Liver (tissue), 10 donors: ENCODE measurements at places on chromosomes 4 and X.

- DNase-seq, result no peak
Observed at GRCh38 chrX:74461384-74461783, 40.1 kb downstream of the SLC16A2 start.

- DNase-seq, result no peak
Observed at GRCh38 chrX:150874448-150874847, 24.0 kb downstream of the CD99L2 start.

DNA sequence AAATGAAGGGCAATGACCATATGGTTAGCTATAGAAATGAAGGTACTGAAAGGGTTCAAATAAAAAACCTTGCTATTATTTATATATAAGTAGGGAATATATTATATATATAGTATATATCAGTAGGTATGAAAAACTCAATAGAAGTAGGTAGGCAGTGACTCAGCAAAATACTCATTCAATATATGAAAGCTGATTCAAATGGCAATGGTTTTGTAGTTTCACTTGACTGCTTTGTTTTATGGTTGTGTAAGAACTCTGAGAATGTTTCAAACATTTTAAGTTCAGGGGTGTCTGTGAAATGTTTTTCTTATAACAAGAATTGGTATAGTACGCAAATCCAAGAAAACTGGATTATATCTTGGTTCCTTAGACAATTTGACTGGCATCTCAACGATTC, 4.1 kb downstream of the ZNF280C start:
- DNase-seq, result no peak

DNA sequence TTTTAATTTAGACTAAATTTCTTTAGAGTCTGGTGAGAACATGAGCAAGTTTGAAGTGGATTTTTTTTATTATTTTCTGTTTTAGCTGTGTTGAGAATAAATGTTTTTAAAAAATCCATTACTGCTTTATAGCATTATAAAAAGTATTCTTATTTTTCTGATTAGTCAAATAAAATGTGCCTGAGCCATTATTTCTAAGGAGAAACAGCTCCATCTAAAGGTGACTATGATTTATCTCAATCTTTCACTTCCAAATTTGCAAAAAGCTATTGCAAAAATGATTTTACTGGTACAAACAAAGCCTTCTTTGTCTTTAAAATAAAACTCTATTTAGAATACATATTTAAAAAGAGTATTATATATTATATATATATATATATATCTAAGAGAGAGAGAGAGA, 959.2 kb downstream of the FAM133A start:
- no peak for DNase-seq

GRCh38 chr4:157246964-157247363, 26.4 kb downstream of the GRIA2 start:
- DNase-seq, result no peak

- DNase-seq, result no peak
Observed at GRCh38 chr4:73311428-73311827, 52.8 kb upstream of the ANKRD17 start.

DNA sequence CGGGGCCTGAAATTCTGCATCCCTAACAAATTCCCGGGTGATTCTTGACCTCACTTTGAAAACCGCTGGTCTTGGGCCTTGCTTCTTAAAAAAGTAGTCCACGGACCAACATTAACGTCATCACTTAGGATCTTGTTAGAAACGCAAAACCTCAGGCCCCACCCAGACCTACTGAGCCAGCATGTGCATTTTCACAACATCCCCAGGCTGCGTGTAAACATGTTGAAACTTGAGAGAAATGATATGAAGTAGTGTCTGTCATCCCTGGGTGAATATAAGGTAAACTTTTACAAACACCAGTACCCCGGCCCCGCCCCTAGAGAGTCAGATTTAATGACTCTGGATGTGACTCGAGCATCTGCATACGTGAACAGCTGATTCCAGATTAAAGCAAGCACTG, 33.7 kb downstream of the SORBS2 start:
- no peak for DNase-seq

DNA sequence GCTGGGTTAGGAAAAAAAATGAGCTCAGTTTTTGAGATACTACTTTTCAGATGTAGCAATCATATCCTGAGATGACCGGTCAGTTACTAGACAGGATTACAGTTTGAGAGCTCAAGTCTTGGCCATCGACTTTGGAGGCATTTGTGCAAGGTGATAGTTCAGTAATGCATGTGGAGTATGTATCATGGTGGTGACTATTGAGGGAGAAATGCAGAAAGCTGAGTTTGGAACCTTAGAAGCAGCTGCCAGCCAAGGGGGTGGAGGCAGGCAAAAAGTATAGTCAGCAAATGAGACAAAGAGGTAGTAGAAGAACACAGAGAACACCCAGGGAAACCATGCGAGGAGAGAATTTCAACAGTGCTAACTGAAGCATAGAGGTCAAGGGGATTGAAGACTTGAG, 48.7 kb upstream of the SLC4A4 start:
- no peak for DNase-seq

GRCh38 chrX:41377624-41378023, 43.7 kb downstream of the DDX3X start:
- no peak for DNase-seq
